NCI-H1930 (cell line): ENCODE measurements at places on chromosomes 1 and 21.

DNA sequence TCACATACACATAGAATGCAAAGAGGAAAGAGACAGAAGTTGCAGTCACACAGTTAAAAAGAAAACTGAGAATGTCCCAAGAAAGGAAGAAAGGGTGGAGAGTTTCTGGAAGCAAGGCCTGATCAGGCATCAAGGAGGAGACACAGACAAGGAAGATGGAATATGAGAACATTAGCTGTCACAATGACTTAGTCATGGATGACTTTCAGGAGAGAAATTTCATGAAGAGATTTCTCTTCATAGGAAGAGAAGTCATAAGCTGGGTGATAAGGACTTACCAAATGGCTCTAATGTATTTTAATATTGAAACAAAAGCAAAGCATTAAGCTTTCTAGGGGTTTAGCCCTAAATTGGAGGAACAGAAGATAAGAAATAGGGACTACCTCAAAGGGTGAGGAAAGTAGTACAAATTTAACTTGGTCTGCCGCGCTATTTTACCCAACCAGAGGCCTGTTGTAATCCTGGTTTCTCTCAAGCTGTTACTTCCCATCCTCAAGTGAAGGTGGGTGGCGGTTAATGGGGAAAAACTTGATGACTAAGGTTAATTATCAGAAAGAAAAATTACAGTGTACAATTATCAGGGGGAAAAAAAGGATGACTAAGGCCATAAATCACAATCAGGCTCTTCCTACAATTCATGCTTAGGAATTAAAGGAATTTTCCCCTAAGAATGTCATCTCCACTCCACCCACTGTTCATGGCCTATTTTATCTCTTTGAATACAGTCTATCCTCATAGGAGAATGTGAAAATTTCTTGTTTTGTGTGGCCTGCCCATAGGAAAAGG lies 93.9 kb upstream of the ADGRL2 start:
- DNase-seq = no peak

DNA sequence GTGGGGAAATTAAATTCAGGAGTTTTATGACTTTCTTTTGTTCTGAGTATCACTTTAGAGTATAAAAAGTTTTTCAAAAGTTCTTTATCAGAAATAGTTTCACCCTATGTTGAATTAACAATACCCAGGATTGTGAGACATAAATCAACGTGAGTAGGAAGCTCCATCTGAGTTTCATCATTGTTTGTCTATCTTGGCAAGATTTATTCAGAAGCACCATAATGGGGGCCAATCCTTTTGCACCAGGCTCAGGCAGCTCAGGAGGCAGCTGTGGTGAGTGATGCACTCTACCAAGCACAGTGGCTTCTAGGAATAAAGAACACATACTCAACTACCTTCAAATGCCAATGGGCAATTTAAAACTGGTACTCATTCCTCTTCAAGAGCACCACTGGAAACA lies 12.0 kb downstream of the CREG1 start:
- no peak for DNase-seq

DNA sequence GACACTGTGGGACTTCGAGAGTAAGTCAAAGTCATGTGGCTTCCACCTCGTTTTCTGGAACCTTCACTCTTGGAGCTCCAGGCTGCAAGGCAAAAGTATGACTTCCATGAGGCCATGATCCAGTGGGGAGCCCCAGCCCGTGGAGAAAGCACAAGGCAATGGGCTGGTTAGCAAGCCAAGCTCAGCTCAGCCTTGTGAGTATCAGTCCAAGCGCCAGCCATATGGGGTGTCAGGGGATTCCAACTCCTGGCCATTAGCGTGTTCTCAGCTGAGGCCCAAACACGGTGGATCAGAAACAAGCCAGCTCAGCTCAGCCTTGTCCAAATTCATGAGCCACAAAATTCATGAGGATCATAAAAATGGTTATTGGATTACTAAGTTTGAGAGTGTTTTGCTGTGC lies 261.0 kb downstream of the RHOU start:
- DNase-seq = no peak

DNA sequence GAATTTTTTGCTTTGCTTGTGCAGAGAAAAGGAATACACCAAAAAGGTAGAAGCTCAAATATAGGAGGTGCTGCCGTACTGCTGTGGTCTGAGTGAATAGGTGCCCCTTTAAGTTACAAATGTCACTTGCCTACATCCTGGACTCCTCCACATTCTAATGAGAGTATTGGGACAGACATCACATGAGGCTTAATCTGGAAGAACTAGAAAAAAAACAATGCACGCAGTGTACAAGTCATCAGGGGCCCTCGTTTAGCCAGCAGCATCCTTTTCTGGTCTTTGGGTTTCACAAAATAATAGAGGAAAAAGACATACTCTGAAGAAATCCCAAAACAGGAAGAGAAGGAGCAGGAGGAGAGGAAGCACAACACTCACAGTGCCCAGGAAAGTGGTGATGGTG lies 89.3 kb downstream of the SLC44A5 start:
- no peak for DNase-seq

GRCh38 chr21:29144736-29145353 lies 14.4 kb downstream of the MAP3K7CL start:
- DNase-seq = no peak

DNA sequence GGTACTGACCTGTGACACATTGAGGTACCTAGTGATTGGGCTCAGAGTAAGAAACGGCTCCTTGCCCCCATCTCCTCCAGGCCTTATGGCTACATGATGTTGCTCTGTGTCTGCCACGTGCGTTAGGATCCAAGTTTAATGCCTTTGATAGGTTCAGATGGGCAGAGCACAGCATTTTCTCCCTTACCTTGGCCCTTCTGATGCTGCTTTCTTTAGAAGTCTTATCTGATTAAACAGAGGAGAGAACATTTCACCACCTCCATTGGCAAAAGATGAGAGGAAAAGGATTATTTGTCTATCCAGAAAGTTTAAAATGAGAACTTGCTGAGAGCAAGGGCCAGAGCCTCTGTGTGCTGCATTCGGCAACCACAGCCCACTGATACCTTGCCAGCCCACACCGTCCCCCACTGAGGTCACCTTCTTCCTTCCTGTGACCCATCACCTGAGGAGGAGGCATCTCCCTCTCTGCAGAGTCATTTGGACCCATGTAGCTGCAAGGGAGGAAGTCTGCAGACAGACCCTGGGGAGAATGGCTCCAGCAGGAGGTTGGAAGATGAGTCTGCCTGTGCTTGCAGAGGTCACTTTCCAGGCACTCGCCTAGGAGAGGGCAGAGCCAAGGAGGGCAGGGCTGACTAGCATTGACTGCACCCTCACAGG lies 16.7 kb downstream of the SHISA4 start:
- DNase-seq = no peak

DNA sequence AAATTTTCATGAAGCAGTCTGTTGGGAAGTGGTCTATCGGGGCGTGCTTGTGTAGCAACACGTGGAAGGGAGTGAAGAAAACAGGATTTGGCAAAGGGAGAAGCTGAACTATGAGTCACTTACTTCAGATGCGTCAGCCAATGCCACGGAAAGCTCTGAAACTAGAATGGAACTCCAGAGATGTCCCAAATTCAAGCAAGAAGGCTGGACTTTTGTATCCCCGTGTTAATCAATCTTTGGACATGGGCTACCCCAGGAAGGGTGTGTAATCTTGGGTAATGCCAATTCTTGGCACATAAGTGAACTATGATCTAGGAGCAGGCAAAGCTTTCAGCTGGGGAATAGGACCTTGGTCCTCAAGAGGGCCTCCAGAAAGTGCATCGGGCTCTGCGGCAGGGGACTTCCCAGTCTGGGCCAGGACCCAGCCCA lies 102.6 kb downstream of the ADSS2 start:
- no peak for DNase-seq

DNA sequence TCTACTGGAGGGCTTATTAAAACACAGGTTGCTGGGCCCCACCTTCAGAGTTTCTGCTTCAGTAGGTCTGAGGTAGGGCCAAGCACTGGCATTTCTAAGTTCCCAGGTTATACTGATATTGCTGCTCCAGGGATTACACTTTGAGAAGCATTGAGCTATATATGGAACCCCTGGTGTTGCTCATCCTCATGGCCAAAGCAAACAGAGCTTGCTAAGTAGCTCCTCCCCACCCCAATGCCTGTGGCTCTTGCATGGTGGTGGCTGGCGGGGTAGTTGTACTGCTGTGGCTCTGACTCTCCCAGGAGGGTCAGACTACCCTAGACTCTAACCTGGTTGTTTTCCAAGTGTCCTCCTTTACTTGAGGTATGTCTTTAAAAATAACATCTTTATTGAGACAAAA lies 143.6 kb downstream of the SPATA46 start:
- DNase-seq = no peak

DNA sequence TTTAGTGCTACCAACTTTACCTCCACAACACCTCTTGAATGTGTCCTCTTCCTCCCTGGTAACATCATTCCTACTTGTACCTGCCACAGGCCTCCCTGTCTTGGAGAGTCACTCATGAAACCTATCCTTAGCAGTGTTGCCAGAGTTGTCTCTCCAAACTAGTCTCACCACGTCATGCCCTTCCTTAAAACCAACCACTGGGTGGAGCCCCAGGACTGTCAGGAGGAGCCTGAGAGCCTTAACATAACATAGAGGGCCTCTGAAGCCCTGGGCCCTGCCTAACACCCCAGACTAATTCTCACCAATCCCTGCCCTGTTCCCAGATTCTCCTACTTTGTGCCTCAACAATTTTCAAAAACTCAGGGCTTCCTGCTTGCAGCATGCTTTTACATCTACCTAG lies 65.3 kb downstream of the ZNF697 start:
- peak; percentile 40 for DNase-seq

DNA sequence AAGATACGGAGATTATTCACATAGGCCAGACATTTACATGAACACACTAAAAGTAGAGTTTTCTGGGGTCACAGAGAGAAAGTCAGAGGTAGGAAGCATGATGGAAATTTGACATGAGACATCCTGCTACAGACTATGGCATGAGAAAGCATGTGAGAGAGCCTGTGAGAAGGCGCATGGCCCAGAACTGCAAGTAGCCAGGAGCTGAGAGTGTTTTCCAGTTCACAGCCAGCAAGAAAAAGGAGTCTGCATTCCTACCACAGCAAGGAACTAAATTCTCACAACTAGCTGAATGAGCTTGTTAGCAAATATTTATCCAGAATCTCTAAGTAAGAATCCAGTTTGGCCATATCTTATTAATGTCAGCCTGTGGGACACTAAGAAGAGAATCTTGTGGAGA lies 673.3 kb downstream of the BRINP3 start:
- DNase-seq = no peak

GRCh38 chr1:156853761-156854160 lies 5.2 kb downstream of the INSRR start:
- no peak for DNase-seq

DNA sequence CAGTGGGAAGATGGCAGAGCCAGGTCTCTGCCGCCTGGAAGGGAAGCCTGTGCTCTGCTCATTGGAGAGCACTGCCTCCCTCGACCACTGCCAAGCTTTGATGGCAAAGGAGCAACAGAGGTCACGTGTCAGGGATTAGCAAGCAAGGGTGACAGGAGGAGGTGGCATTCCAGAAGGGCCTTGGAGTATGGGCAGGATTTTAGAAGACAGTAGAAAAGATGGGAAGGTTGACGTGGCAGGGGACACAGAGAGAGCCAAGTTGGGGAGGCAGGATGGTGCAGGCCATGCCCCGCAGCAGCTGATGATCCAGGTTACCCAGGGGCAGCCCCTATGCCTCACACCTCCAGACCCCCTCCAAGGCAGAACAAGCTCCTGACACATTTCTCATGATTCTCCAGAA lies 21.9 kb upstream of the LBR start:
- no peak for DNase-seq

DNA sequence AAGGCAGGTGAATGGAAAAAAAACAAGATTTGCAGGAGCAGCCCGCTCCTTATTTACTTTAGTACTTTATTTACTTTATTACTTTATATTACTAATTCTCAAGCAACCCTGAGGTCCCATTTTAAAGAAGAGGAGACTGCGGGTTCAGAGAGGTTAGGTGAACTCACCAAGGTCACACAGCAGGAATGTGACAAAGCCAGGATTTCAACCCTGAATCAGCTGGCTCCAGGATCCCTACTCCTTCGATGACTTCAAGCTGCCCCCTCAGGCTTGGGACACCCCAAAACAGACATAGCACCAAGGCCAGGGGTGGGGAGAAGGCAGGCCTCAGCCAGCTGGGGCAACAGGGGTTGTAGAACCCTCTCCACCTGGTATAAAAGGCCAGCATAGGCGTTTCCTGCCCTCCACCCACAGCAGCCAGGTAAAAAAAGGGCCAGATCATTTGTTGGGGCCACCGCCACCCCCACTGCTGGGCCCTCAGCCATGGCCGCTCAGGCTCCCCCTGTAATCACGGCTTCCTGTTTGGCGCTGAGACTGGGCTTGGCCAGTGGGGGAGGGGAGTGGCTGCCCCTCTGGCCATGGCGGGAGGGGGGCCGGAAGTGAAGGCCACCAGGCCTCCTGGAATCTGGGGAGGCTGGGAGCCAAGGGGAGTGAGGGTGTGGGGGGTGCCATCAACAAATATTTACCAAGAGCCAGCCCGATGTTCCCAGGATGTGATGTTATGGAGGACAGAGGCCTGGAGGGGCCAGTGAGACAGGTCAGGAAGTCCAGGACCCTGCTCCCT lies 6.6 kb downstream of the SDC3 start:
- no peak for DNase-seq

GRCh38 chr1:55957276-55957675 lies 622.1 kb downstream of the PLPP3 start:
- DNase-seq = no peak

GRCh38 chr21:41006636-41007035 lies 159.7 kb upstream of the DSCAM start:
- DNase-seq = no peak

GRCh38 chr1:167387251-167387910 lies 130.9 kb downstream of the CD247 start:
- DNase-seq = no peak
